ENCODE measurements at places on chromosomes 16 and 17.

- no peak for DNase-seq
These were observed 8.0 kb upstream of the MYH2 start for GRCh38 chr17:10557422-10557821.

- no peak for DNase-seq
These were observed 24.9 kb downstream of the B9D1 start for GRCh38 chr17:19337712-19338023.

GRCh38 chr17:82668631-82669099 lies 20.4 kb upstream of the WDR45B start:
- DNase-seq, result peak; percentile 59

DNA sequence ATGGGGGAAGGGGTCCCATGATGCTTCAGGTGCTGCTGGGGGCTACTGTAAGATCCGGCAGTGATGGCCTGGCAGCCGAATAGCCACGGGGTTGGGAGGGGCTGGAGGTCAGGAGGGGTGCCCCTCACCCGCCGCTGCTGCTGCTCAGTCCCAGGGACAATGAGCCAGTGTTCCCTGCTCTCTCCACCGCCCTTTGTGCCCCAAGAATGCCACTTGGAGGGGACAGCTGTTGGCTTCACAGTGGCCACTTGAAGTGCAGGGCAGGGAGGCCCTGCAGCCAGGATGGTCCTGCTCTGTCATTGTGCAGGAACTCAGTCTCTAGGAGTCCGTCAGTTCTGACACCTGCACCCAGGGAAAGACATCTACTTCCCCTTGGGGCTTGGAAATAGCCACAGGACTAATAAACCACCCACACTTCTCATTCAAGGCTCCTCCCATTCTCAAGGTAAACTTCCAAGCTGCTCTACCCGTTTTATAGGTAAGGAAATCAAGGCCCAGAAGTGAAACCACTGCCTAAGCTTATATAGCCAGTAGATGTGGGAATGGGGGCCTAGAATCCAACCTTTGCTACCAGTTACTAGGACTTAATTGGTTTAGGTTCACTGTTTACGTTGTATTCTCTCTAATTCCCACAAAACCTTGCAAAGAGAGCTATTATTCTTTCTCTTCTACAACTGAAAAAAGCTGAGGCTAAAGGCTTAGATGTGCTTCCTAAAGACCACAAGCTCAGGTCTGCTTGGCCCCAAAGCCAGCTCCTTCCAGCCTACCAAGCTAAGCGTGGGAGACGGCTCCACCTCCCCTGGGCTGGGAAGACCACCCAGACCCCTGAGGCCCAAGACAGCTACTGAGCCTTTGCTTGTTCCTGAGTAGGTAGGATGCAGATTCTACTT lies 6.2 kb upstream of the CPSF4L start:
- DNase-seq, result no peak

DNA sequence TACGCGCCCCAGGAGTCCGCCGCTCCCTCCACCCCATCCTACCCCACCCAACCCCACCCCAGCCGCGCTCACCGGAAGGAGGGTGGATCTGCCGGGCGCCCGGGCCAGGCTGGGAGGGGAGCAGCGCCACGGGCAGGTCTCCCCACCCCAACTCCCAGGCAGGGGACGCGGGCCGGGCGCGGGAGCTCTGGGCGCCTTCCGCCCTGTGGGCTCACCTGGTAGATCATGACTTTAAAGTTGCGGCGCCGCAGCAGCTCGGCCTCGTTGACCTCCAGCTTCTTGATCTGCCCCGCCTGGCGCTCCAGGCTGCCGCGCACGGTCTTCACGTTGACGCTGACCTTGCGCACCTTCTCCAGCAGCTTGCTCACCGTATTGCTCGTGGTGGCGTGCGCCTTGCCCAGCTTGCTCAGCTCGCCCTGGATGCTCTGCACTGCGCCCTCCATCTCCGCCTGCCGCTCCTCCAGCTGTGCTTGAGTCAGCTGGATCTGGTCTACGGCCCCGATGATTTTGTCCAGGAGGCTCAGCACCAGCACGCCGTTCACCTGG lies 571 bp downstream of the CAVIN1 start:
- DNase-seq, result no peak

DNA sequence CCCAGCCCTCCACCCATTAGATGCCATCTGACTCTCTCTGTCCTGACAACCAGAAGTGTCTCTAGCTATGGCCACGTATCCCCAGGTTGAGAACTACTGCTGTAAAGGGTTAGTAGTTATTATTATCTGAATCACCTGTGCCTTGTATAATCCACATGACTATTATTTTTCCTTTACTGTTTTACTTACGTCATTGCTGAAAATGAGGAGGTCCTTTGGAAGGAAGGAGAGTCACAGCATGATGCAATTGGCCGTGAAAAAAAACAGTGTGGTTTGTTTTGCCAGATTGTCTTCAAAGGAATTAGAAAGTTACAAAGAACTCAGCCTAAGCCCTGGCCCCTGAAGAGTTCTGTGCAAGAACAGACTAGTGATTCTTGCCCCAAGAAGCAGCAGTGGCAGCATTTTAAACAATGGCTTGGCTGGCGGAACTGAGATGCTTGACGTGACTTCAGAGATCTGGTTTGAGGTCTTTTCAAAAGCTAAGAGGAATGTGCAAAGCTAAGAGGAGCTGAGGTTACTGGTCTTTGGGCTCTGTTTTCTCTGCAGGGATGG lies 413.3 kb upstream of the EEF2KMT start:
- DNase-seq, result no peak

DNA sequence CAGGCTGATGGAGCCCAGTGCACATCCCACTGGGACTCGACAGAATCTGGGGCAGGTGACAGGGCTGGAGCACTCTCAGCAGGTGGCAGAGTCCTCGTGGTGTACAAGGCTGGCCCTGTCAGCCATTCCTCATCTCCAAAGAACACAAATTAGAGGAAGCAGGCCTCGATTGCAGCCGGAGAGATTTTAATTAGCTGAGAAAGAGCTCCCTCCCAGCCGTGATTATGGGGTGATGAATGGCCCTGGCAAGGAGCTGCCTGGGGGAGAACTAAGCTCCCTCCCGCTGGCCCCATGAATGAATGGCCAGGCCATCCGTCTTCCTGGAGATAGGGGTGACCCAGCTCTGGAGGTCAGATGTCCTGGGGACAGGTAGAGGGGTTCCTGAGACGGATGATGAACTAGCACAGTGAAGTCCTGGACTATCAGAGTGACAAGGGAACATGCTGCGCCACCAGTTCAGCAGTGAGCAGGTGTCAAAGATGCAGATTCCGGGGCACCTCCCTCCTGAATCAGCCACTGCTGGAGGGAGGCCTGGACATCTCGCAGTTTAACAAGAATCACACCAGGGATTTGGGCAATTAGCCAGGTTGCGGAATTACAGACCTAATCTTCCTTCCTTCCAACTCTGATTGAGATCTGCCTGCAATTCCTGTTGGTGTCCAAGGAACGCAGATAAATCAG lies 35.5 kb downstream of the PIMREG start:
- no peak for DNase-seq

- DNase-seq, result no peak
These were observed 31.5 kb upstream of the B4GALNT2 start for GRCh38 chr17:49101054-49101534.

GRCh38 chr16:30458561-30459394 lies 13.1 kb upstream of the SEPHS2 start:
- DNase-seq, result peak; percentile 38

- no peak for DNase-seq
These were observed 555 bp downstream of the NUP88 start for GRCh38 chr17:5418858-5419355.

GRCh38 chr17:77734371-77735080 lies 224.0 kb upstream of the TNRC6C start:
- DNase-seq, result peak; percentile 93

- no peak for DNase-seq
These were observed 25.5 kb downstream of the C17orf58 start for GRCh38 chr17:67970783-67971182.
